ENCODE measurements at places on chromosomes 2 and 18. TPM values are rescaled to one million over a fixed set of nuclear protein-coding genes. Genes with fewer than 3 reads are reported as not detected.

CNPPD1 gene
- total RNA-seq: 16.4 TPM

ACMSD gene
- not detected for total RNA-seq

CXCR1 gene
- not detected for total RNA-seq

CD302 gene
- 6.2 TPM for total RNA-seq

ANKRD62 gene
- total RNA-seq: not detected

Measured in endothelial cell of coronary artery (primary cell).